Stimulated activated CD8-positive, alpha-beta memory T cell treated with anti-CD3 and anti-CD28 coated beads, Interleukin-7, amount 100 ng/mL, for 1 hour (primary cell): ENCODE measurements at places on chromosomes 1 and 21.

DNA sequence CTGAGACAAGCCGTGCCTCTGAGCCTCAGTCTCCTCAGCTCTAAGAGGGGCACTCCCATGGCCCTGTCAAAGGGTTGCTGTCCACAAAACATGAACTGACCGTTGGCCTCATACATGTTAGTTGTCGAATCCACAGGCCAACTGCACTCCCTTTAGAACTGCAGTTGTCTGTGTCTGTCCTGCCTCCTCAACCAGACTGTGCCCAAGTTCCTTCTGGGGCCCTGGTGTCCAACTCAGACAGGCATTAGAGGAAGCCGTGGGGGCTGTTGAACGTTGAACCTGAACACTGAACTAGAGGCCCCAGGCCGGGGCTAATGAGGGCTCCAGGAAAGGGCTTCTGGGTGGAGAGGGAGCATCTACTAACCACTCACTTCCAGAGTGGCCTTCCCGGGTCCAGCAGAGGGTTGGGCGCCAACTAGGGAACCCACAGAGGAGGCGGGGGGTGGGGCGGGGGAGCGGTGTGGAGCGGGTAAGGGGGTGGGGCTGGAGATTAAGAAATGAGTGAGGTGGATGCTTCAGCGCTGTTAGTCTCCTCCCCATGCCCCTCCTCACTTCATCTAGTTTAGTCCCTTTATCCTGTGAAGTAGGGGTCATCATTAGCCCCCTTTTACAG lies at the start of gene RAB42:
TSS of gene RAB42 (plus strand) at position 558 of the 613 bp plus-strand sequence. CDS start 247 bp downstream, outside the sequence.
- DNase-seq, result no peak

DNA sequence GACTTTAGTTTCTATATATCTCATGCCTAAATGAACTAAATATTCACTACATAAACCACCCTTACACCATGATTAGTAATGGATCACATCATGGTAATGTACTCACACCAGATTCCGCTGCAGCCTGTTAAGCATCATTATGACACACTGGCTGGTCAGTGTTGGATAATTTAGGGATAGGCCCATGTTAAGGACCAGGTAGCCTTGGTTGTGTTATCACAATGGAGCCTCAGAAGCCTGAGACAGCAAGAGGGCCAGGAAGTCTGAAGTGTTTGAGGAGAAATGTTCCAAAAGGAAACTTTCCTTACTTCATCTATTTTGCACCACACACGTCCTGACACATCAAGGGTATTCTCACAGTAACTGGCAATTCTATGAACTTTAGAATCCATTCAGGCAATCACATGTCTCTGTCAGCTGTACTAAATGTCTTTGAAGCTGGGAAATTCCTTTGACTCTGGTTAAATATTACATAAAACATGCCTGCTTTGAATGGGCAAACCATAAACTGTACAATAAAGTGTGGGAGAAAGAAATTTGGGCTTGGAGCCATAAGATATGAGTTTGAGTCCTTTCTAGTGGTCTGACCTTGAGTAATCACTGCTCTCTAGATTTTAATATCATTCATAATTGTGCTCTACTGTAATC lies 105.3 kb upstream of the DPT start:
- no peak for DNase-seq

GRCh38 chr1:110286564-110286963 lies 52.6 kb upstream of the RBM15 start:
- no peak for DNase-seq

- DNase-seq, result no peak
Observed at GRCh38 chr1:66681686-66682085, 70.6 kb upstream of the DYNLT5 start.

GRCh38 chr1:57772580-57773195 lies 348.8 kb upstream of the DAB1 start:
- no peak for DNase-seq

DNA sequence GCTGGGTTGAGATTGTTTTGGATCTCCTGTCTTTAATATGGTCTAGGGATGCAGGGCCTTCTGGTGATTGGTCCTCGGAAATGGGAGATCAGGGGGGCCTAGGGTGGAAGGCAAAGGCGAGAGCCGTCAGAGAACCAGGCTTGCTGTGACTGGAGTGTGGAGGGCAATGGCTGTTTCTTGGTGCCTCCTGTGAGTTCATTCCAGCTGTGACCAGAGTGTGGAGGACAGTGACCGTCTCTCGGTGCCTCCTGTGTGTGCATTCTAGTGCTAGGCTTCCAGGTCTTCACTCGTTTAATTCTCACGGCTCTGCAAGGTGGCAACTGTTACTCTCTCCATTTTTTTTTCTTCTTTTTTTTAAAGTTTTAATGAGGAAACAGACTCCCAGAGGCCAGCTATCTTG lies 14.1 kb downstream of the LDLRAP1 start:
- DNase-seq, result no peak

DNA sequence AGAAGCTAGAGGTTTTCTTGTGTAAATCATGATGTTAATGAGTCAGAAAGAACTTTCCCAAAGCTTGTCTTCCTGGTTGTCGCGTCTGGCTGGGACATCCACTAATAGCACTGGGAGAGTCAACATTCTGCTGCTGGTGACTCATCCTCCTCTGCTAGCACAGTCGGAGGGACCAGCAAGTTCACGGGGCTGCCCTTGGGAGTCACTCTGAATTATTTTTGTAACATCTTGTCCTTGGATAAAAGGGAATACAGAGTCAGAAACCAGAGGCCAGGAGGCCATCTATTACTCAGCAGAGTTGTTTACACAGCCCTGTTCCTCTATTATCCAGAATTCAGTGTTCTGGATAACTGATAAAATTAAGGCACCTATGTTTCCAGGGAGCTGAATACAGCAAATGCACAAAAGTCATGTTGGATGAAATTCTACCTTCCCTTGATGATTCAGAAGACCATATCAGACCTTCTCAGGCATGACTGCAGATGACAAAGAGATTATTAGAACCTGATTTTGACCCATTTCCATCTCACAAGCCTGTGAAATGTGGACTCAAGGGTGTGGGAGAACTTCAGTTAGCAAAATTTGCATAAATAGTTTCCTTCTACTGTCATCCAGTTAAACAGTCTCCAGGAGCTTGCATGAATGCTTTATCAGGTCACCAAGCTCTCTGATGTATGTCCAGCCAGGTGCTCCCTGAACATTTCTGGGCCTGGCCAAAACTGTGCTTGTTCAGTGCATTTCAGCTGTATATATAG lies 68.1 kb downstream of the JAK1 start:
- DNase-seq, result peak; percentile 17

- DNase-seq, result no peak
Observed at GRCh38 chr1:30250338-30250983, 472.9 kb downstream of the MATN1 start.

GRCh38 chr21:41373253-41373652 lies 11.4 kb downstream of the MX2 start:
- DNase-seq, result no peak

- no peak for DNase-seq
Observed at GRCh38 chr1:30685796-30686165, 37.6 kb downstream of the MATN1 start.

- no peak for DNase-seq
Observed at GRCh38 chr1:228378090-228378872, 28.4 kb downstream of the TRIM11 start.

DNA sequence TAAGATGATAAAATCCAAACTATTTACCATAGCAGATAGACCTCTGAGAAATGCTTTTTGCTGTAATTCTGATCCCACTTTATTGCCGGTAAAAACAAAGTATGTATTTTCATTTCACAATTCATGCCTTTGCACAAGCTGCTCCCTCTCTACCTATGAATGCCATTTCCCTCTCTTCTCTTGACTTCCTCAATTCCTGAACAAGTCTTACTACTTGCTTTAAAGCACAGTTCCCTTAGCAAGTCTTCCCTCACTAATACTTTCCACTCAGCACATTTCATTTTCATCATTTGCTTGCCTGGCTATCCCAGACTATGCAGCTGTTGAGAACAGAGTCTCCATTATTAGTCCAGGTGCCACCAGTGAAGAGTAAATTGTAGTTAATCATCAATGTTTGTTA lies 13.8 kb downstream of the GPATCH2 start:
- no peak for DNase-seq

- no peak for DNase-seq
Observed at GRCh38 chr1:17503146-17503545, 36.4 kb upstream of the ARHGEF10L start.

DNA sequence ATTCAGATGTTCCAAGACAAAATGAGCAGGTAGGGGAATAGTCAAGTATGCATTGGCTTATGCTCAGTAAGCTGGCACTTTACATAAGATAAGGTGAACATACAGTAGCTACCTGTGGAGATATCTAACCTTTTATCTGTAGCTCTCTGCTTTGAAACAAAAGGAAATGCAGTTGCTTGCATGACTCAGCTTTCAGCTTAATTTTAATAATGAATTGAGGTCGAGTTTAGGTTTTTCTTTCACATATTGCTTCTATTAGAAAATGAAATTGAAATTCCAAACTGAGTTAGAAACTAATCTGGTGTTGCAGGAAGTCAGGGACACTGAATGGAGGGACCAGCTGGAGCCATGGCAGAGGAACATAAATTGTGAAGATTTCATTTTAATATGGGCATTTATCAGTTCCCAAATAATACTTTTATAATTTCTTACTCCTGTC lies 8.3 kb downstream of the FRRS1 start:
- DNase-seq, result no peak

- DNase-seq, result no peak
Observed at GRCh38 chr1:15546641-15547040, 20.0 kb downstream of the DNAJC16 start.

DNA sequence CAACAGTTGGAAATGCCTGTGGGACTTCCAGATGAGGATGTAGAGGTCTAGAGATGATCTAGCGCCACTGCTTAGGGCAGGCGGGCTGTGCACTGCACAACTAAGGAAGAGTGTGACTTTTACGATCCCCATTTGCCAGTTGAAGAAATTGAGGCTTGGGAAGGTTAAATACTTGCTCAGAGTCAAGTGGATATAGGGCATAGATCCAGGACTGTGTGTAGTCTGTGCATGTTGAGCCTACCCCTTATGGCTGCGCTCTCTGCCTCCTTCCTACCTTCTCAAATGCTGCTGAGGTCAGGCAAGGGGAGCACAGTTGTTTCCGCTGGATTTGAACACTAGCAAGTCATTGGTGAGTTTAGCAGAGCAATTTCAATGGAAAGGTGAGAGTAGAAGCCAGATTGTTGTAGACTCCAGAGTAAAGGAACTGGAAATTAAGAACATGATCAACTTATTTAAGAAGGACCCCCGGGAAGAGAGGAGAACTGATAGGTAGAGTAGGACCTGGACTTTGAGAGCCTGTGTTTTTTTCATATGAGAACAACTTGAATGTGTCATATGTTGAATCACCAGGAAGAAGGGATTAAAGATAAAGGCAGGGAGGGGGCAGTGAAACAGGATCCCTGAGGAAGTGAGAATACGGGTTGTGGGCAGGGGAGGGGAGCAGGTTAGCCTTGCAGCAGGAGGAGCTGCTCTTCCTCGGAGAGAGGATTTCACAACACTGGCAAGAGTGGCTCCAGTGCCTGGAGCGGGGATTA lies 2.7 kb downstream of the CAPN2 start:
- no peak for DNase-seq

GRCh38 chr21:26405735-26406361 lies 167.2 kb downstream of the CYYR1 start:
- no peak for DNase-seq

- DNase-seq, result no peak
Observed at GRCh38 chr1:209802117-209802779, 3.7 kb downstream of the IRF6 start.

DNA sequence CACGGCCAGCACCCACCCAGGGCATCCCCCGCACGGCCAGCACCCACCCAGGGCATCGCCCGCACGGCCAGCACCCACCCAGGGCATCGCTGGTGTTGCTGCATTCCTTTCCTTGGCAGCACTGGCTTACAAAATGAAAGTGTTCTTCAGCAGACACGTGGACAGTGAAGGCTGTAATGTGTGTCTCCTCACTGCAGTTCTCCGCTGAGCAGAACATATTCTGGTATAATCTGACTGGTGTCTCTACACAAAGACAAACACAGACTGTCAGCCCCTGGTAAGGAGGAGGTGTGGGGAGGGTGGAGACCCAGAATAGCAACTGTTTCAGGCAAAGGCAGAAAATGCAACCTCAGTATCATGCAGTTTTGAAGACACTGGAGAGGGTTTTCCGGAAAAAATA lies 7.3 kb downstream of the LYPD8 start:
- no peak for DNase-seq

DNA sequence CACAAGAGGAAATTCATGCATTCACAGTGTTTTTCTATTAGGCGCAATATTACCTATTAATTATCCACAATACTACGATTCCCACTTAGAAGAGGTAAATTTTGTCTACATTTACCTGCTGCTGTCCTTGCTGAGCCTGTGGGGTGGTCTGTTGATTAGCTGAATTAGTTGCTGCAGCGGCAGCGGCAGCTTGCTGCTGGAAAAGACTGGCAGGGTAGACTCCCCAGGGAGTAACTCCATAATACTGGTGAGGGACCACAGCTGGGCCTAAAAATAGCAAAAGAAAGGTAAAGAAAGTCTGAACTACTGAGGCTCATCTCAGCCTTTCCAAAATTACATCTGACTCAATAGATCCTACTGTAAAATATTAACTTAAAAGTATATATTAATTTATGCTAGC lies 66.0 kb upstream of the SDC3 start:
- no peak for DNase-seq

DNA sequence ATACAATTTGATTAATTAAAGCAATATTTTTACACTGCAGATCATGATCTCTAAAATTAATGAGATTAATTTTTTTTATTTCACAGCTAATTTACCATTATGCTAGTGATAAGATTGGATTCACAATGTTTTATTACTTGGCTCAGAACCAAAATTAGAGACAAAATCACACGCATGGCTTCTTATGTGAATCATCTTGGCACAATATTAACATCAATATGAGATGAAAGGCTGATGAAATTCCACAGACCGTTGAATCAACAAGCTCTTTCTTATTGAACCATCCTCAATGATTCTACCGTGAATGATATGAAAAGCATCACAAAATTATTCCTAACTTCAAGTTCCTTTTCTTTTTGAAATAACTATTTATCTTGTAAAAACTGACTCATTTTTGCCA lies 544.9 kb downstream of the KCNT2 start:
- DNase-seq, result no peak

GRCh38 chr1:63848733-63849132 lies 74.9 kb downstream of the ROR1 start:
- no peak for DNase-seq

DNA sequence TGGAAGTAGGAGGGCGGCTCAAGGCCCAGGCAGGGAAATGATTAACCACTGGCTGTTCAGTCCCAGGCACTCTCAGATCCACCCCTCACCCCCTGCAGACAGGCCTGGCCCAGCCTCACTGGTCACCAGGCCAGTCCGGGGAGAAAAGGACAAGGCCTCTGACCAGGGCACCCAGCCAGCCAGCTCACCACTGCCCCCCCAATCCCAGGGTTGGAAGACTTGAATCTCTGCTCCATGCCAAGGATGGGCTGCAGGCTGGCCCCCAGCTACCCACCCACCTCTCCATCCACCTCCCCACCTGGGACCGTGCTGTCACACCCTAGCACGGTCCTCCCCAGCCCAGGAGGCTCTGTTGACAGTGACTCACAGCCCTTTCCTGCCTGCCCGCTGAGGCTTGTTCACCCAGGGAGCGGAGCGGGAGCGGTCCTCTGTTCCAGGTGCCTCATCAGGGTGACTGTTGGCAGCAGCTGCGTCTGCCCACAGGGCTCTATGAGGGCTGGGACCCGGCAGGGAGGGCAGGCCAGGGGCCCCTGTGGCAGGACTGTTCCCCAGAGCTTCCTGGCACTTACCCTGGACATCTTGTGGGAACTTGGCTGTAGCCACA lies 2.2 kb downstream of the LAD1 start:
- DNase-seq, result no peak
